ENCODE measurements at places on chromosomes 16 and 17. TPM values are rescaled to one million over a fixed set of nuclear protein-coding genes. Genes with fewer than 3 reads are reported as not detected.

Gene SARM1
- 13.7 TPM for total RNA-seq

Gene CD300C
- total RNA-seq, result not detected

GRCh38 chr16:23917621-23918020 is 81.8 kb downstream of the PRKCB start:
- no peaks in the 10 kb centered on the region for H3K27me3 ChIP-seq
- no peaks in the 10 kb centered on the region for H3K4me1 ChIP-seq
- H3K27ac ChIP-seq, result no peak overlapping the region

DNA sequence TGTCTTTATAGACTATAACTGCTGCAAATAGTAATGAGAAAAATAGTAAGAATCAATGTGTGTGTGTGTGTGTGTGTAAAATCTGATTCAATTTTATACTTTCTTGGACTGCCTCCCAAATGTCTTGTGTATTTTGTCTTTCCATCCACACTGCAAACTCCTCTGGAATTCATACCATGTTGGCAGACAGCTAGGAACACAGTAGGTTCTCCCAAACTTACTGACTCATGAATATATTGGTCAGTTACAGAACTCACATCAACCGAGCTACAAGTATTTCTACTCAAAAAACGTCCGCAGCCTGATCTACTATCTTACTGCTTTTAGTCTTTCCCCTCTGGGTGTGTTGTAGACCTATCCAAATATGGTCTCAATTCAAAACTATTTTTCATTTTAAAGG is 542.7 kb upstream of the PSMD7 start:
- no peaks in the 10 kb centered on the region for H3K4me1 ChIP-seq
- H3K36me3 ChIP-seq, result no peaks in the 10 kb centered on the region
- H3K27me3 ChIP-seq, result no peaks in the 10 kb centered on the region
- no peak for DNase-seq

GRCh38 chr16:83206426-83206825 is 579.7 kb downstream of the CDH13 start:
- H3K27ac ChIP-seq, result no peak overlapping the region
- no peak for DNase-seq
- no peaks in the 10 kb centered on the region for H3K36me3 ChIP-seq
- no peaks in the 10 kb centered on the region for H3K27me3 ChIP-seq
- H3K4me1 ChIP-seq, result no peaks in the 10 kb centered on the region
